ENCODE measurements at places on chromosomes 7 and 10.

DNA sequence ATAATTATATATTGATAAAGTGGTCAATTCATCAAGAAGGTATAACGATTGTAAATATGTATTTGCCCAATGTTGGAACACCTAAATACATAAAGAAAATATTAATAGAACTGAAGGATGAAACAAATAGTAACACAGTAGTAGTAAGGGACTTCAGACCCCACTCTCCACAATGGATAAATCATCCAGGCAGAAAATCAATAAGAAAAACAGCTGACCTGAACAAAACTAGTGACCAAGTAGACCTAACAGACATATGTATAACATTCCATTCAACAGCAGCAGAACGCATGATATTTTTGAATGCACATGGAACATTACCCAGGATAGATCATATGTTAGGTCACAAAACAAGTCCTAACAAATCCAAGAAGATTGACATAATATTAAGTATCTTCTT lies 286.1 kb upstream of the BMPER start:
- DNase-seq: no peak

DNA sequence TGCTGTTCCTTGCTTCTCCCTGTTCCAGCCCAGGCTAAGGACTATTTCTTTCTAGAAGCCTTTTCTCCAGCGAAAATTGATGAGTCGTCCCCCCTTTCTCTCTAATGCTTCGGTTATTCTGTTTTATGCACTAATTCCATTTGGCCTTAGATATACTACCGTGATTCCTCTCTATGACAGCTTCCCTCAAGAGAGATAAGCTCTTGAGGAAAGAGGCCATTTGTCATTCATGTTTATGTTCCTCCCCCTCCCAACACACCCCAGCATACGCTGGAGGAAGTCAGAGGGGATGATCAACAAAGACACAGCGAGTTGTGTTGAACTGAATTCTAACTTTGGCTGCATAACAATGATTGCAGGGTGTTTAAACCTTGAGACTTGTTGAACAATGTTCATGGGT lies 198.8 kb downstream of the BMPER start:
- no peak for DNase-seq

- no peak for DNase-seq
Observed at GRCh38 chr7:33926535-33926934, 21.2 kb downstream of the BMPER start.

DNA sequence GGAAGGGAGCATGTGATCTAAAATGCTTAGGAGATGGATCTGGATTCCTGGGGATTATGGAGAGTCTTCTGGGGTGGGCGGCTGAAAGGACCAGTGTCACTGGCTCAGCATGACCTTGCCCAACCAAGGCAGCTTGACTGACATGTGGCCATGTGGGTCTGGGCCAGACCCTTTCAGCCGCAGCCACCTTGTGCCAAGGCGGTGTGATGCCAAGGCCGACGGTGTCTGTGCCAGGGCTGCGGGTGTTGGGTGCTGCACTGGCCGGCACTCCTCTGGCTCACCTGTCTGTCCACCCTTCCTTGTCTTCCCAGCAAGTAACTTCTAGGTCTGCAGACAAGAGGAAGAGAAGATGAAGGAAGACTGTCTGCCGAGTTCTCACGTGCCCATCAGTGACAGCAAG lies 8.8 kb downstream of the DEPP1 start:
- DNase-seq: no peak

DNA sequence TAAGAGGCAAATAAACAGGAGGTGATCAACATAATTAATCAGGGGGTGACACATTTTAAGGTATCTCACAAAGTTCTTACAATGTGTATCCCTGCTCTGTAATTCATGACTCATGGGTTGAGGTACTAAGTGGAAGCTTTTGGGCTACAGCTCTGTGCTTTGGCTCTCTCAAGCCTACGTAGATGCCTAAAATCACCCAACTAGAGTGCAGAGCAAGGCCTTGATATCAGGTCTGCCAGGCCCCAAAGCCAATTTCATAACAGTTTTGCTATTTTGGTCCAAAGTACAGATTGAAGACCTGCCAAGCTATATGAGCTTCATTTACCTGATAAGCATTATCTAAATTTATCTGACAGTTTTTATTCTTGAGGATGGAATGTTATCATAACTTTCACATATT lies 175.3 kb upstream of the BET1 start:
- DNase-seq: no peak

GRCh38 chr7:7970531-7971307 lies 2.1 kb downstream of the GLCCI1 start:
- DNase-seq: no peak

DNA sequence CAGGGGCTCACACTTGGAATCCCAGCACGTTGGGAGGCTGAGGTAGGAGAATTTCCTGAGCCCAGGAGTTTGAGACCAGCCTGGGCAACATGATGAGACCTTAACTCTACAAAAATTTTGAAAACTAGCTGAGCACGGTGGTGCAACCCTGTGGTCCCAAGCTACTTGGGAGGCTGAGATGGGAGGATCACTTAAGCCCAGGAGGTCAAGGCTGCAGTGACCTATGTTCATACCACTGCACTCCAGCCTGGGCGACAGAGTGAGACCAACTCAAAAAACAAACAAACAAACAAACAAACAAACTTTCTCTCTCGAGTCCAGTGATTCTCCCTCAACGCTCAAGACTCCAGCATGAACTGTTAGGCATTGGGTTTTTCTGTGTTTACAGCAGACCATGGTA lies 2.0 kb upstream of the TYSND1 start:
- no peak for DNase-seq
